ENCODE measurements at places on chromosomes 4 and X.

DNA sequence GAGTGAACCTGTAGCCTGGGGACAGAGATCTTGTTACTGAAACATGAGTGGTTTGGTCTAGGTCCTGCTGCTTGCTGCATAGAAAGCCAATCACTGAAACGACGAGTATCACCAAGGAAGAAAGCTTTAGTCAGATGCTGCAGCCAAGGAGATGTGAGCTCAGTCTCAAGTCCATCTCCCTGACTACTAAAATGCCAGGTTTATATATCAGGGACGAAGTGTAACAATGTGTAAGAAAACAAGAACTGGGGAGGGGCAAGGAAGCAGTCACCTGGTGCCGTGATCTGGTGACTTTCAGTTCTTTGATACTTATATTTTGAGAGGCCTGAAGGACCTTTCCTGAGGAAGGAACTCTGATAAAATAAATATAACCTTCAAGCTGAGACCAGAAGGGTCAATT, 19.6 kb upstream of the ABRAXAS1 start:
- no peaks in the 10 kb centered on the region for H3K27me3 ChIP-seq
- H3K27ac ChIP-seq: no peak overlapping the region
- no peak overlapping the region for H3K4me3 ChIP-seq
- H3K4me1 ChIP-seq: no peaks in the 10 kb centered on the region
- DNase-seq: no peak

DNA sequence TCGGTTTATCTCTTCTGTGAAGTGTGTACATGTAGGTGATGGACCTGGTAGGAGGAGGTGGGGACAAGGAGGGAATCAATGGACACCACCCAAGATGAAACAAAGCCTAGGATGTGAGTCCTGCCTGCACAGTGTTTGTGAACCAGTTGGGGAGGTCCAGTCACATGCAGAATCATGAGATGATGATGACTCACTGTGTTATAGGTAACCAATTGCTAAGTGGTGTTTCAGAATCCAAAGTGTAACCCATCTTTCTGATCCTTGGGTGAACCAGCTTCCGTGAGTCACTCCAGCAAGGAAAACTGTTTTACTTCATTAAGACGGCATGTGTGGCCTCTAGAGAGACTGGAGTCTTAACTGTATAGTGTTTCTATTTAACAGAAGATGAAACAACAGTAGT, 57.9 kb upstream of the HPF1 start:
- no peaks in the 10 kb centered on the region for H3K4me1 ChIP-seq
- no peak overlapping the region for H3K4me3 ChIP-seq
- H3K36me3 ChIP-seq: no peaks in the 10 kb centered on the region
- no peak overlapping the region for H3K27ac ChIP-seq
- DNase-seq: no peak

GRCh38 chrX:41732260-41732659, 8.3 kb downstream of the GPR82 start:
- no peak for DNase-seq
- no peak overlapping the region for H3K27ac ChIP-seq
- H3K27me3 ChIP-seq: no peaks in the 10 kb centered on the region
- no peaks in the 10 kb centered on the region for H3K4me1 ChIP-seq
- no peak overlapping the region for H3K4me3 ChIP-seq

DNA sequence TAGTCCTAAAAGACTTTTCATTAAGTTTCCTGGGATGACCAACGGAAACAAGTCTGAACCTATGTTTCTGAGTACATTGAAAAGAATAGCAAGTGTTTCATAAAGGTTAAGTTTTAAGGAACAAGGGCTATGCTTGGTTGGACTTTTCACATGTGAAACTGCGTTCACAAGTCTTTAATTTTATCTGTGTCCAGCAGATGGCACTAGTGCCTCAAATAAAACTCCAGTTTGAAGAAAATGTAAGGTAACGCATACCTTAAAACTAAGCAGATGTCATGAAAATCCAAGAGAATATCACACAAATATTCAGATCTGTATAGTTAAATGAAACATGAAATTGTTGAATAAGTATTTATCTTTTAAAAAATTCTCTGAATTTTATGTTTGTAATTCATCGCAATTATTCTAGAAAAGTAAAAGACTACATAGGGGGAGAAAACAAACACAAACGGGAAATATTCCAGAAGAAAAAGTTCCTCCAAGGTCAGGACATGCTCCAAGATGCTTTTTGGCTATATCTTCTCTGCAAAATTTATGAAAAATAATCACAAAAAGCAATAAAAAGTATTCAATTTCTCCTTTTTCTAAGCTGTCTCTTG, 89.6 kb upstream of the MAD2L1 start:
- peaks cover 2% of the 10 kb centered on the region for H3K4me1 ChIP-seq
- no peak overlapping the region for H3K27ac ChIP-seq
- no peaks in the 10 kb centered on the region for H3K36me3 ChIP-seq
- DNase-seq: peak; percentile 5

DNA sequence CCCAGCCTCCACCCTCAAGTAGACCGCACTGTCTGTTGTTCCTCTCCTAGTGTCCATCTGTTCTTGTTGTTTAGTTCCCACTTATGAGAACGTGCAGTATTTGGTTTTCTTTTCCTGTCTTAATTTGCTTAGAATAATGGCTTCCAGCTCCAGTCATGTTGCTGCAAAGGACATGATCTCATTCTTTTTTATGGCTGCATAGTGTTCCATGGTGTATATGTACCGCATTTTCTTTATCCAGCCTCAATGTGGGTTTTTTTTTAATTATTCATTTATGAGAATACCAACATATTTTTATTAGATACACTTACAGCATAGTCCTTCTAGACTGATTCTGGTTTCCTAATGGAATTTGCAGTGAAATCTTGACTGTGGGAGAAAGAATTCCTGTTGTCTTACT, 1.3 kb downstream of the VMA21 start:
- H3K27me3 ChIP-seq: no peaks in the 10 kb centered on the region
- no peak for DNase-seq
- no peaks in the 10 kb centered on the region for H3K36me3 ChIP-seq

GRCh38 chr4:79294064-79294463, 31.8 kb downstream of the NAA11 start:
- no peak for DNase-seq
- H3K27me3 ChIP-seq: no peaks in the 10 kb centered on the region
- no peaks in the 10 kb centered on the region for H3K36me3 ChIP-seq
- no peak overlapping the region for H3K27ac ChIP-seq
- H3K4me3 ChIP-seq: no peak overlapping the region

GRCh38 chrX:155070975-155071693, at the start of the genes BRCC3, CMC4 and MTCP1:
Gene BRCC3, plus strand, starts transcription at chrX:155071508. Its CDS starts 20 bp downstream, at chrX:155071528.
Gene CMC4, minus strand, starts transcription at chrX:155071136. Its CDS starts 7,113 bp downstream, at chrX:155064023.
Gene MTCP1, minus strand, starts transcription at chrX:155071136. Its CDS starts 5,126 bp downstream, at chrX:155066010.
- H3K27ac ChIP-seq: peak within 1 kb of the TSS; percentile 77
- H3K4me1 ChIP-seq: no peaks in the 10 kb centered on the region
- DNase-seq: peak; percentile 69
- H3K36me3 ChIP-seq: peaks cover 11% of the 10 kb centered on the region
- H3K27me3 ChIP-seq: no peaks in the 10 kb centered on the region

GRCh38 chrX:108091878-108092291, 307 bp downstream of the ATG4A start:
- H3K4me1 ChIP-seq: no peaks in the 10 kb centered on the region
- peak overlapping the region; percentile 92 for H3K4me3 ChIP-seq
- no peak overlapping the region for H3K27ac ChIP-seq

DNA sequence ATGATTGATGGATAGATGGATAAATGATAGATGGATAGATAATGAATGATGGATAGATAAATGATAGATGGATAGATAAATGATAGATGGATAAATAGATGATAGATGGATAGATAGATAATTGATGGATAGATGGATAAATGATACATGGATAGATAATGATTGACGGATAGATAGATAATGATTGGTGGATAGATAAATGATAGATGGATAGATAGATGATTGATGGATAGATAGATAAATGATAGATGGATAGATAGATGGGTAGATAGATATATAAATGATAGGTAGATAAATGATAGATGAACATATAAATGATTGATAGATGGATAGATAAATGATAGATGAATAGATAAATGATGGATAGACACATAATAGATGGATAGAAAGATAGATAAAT, 49.5 kb upstream of the SHOX start:
- H3K4me1 ChIP-seq: no peaks in the 10 kb centered on the region
- H3K27me3 ChIP-seq: no peaks in the 10 kb centered on the region
- no peak for DNase-seq
- H3K4me3 ChIP-seq: no peak overlapping the region
- no peak overlapping the region for H3K27ac ChIP-seq

GRCh38 chr4:6957994-6958393, 48.4 kb downstream of the TBC1D14 start:
- no peak overlapping the region for H3K4me3 ChIP-seq
- no peaks in the 10 kb centered on the region for H3K36me3 ChIP-seq
- no peak for DNase-seq
- H3K27me3 ChIP-seq: no peaks in the 10 kb centered on the region
- H3K4me1 ChIP-seq: no peaks in the 10 kb centered on the region

- no peaks in the 10 kb centered on the region for H3K4me1 ChIP-seq
- no peaks in the 10 kb centered on the region for H3K27me3 ChIP-seq
- no peak overlapping the region for H3K27ac ChIP-seq
- no peak for DNase-seq
- no peak overlapping the region for H3K4me3 ChIP-seq
Measured at GRCh38 chr4:134888156-134888555, 686.6 kb upstream of the PABPC4L start.

GRCh38 chr4:144851948-144852347, 206.0 kb downstream of the HHIP start:
- H3K4me3 ChIP-seq: no peak overlapping the region
- no peaks in the 10 kb centered on the region for H3K36me3 ChIP-seq
- no peak for DNase-seq
- H3K27ac ChIP-seq: no peak overlapping the region
- H3K4me1 ChIP-seq: no peaks in the 10 kb centered on the region

DNA sequence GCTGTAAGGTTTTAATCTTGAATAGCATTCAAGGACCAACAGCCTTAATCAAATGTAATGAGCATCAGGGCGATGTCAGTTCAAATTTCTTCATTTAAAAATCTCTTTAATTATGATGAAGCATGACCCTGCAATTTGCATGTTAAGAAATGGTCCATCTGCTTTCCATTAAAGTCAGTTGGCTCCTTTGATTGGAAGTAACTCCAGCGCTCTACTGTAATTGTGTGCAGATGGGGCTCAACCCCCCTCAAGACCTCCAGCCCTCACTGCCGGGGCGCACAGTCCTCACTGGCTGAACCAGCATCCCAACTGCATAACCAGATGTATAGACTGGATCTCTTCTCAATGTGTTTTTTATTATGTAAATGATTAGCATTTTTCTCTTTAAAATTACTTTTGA, 126.9 kb downstream of the VCX3B start:
- H3K4me3 ChIP-seq: no peak overlapping the region
- no peak for DNase-seq
- peaks cover 6% of the 10 kb centered on the region for H3K36me3 ChIP-seq

GRCh38 chr4:146844761-146845160, 100.9 kb downstream of the TTC29 start:
- H3K27ac ChIP-seq: no peak overlapping the region
- no peaks in the 10 kb centered on the region for H3K36me3 ChIP-seq
- H3K4me3 ChIP-seq: no peak overlapping the region
- peaks cover 4% of the 10 kb centered on the region for H3K4me1 ChIP-seq
- H3K27me3 ChIP-seq: no peaks in the 10 kb centered on the region

- no peak overlapping the region for H3K4me3 ChIP-seq
- H3K36me3 ChIP-seq: no peaks in the 10 kb centered on the region
- no peaks in the 10 kb centered on the region for H3K27me3 ChIP-seq
- no peaks in the 10 kb centered on the region for H3K4me1 ChIP-seq
- H3K27ac ChIP-seq: no peak overlapping the region
- no peak for DNase-seq
Measured at GRCh38 chr4:147813109-147813773, 81.4 kb downstream of the ARHGAP10 start.

GRCh38 chr4:41095973-41096372, 118.4 kb downstream of the APBB2 start:
- H3K27ac ChIP-seq: no peak overlapping the region
- DNase-seq: no peak
- H3K27me3 ChIP-seq: no peaks in the 10 kb centered on the region
- H3K4me3 ChIP-seq: no peak overlapping the region

DNA sequence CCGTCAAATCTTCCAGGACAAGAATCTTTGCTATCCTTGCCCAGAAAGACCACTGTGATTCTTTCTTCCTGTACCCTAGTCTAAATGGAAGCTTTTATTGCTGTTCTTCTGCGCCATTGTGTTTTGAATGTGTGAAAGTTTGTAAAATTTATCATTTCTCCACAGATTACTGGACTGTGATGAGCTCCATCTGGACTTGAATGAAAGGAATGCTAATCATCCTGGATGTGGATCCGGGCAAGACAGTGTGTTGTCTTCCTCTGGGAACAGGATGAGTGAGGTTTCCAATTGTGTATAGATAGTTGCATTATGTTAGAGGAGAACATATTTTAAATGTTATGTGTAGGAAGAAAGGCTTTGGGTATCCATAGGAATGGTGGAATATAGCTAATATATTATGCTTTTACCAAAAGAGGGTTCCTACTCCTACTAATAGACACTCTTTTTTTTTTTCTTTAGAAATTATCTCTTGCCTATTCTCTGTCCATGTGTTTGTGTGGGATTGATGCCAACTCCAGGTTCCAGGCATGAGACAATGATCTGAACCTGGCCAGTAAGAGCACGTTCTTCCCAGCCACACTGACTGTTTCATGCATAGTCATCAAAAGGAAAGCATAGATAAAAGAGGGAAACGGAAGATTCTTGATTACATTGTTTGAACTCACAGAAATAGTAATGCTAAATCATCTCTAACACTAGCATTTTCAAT, 803.6 kb upstream of the ADGRL3 start:
- no peaks in the 10 kb centered on the region for H3K4me1 ChIP-seq
- DNase-seq: no peak
- no peaks in the 10 kb centered on the region for H3K36me3 ChIP-seq
- no peaks in the 10 kb centered on the region for H3K27me3 ChIP-seq

DNA sequence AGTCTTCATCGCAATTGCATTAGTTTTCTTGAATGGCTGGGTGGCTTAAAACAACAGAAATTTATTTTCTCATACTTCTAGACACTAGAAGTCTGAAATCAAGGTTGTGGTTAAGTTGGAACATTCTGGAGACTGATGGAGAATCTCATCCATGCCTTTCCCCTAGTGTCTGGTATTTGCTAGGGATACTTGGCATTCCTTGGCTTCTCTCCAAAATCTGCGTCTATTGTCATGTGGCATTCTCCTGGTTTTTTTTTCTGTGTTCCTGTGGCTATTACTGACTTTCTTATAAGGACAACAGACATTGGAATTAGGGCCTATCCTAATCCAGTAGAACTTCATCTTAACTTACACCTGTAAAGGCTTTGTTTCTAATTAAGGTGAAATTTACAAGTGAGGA, 272.8 kb upstream of the EPHA5 start:
- no peaks in the 10 kb centered on the region for H3K36me3 ChIP-seq
- peak; percentile 44 for DNase-seq
- no peaks in the 10 kb centered on the region for H3K4me1 ChIP-seq
- H3K27ac ChIP-seq: no peak overlapping the region
- H3K27me3 ChIP-seq: no peaks in the 10 kb centered on the region

GRCh38 chr4:181613200-181613599, 630.0 kb upstream of the TENM3 start:
- no peaks in the 10 kb centered on the region for H3K4me1 ChIP-seq
- DNase-seq: no peak
- H3K36me3 ChIP-seq: no peaks in the 10 kb centered on the region
- no peak overlapping the region for H3K27ac ChIP-seq
- H3K27me3 ChIP-seq: no peaks in the 10 kb centered on the region

All from H1 (cell line).